ENCODE measurements at places on chromosomes 3 and 15. TPM values are rescaled to one million over a fixed set of nuclear protein-coding genes. Genes with fewer than 3 reads are reported as not detected.

The RBMS3 gene
- total RNA-seq, result 3.3 TPM

The CTXND1 gene
- total RNA-seq, result not detected

The CALML4 gene
- total RNA-seq, result 9.6 TPM

The PEX5L gene
- not detected for total RNA-seq

The AHSG gene
- not detected for total RNA-seq

The GADL1 gene
- not detected for total RNA-seq

The NEDD4 gene
- total RNA-seq, result 15.0 TPM

The NUP210 gene
- 147 TPM for total RNA-seq

The CELF6 gene
- total RNA-seq, result 0.37 TPM

GRCh38 chr15:88089024-88089620, 167.4 kb downstream of the NTRK3 start:
- DNase-seq, result no peak

- no peak for DNase-seq
These were observed 73.2 kb downstream of the CLSTN2 start for GRCh38 chr3:140007911-140008869.

- DNase-seq, result no peak
These were observed 295.1 kb downstream of the FOXP1 start for GRCh38 chr3:71288269-71288930.

- no peak for DNase-seq
These were observed 826 bp downstream of the LRRC58 start for GRCh38 chr3:120348065-120348990.

GRCh38 chr3:17478673-17479072, 263.8 kb downstream of the TBC1D5 start:
- DNase-seq, result no peak

All from activated naive CD4-positive, alpha-beta T cell treated with anti-CD3 and anti-CD28 coated beads, Interleukin-2, amount 50 U/mL, for 72 hours (primary cell).